Stimulated activated CD4-positive, alpha-beta T cell treated with anti-CD3 and anti-CD28 coated beads, Interleukin-15, amount 100 ng/mL, for 1 hour (primary cell): ENCODE measurements at places on chromosomes 5 and 9.

DNA sequence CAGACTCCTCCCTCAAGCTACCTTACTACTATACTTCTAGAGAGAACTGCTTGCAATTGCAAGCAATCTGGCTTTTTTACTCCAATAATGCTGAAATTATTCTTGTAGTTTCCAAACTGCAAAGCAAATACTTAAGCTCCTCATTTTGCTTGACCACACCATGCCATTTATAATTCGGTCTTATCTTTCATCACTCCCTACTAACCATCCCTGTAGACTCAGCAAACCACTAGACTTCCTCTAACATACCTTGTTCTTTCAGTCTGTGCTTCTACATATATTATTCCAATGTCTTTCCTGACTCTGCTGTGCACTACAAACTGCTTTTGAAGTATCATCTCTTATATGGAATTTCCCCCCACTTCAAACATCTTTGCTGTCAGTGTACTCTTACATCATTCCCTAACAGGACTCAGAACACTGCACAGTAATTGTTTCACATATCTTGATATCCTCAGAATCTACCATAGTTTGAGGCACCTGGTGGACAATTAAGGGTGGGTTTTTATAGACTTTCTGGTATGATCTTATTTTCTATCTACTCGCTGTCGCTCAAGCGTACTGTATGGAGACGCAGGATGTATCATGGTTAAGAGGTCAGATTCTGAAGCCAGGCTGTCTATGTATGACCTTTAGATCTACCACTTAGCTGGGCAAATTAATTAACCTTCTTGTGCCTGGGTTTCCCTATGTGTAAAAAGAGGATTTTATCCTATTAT is 2.8 kb downstream of the IL6ST start:
- no peak for DNase-seq

DNA sequence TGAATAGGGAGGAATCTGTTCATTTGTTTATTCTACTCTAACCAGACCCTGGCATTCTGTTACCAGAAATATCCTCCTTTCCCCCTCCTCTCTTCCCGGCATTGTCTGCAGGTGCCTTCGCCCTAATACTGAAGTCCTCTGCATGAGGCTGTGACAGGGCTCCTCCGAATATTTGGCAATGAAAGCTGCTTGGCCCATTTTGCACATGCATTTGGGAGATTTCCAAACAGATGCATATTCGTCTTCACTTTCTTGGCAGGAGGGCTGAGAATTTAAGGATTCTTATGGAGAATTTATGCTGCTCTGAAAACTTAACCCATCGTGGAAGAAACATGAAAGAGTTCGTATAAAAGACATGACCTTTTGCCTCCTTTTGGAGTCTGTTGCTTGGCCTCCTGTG is 484.0 kb downstream of the ZNF608 start:
- no peak for DNase-seq

DNA sequence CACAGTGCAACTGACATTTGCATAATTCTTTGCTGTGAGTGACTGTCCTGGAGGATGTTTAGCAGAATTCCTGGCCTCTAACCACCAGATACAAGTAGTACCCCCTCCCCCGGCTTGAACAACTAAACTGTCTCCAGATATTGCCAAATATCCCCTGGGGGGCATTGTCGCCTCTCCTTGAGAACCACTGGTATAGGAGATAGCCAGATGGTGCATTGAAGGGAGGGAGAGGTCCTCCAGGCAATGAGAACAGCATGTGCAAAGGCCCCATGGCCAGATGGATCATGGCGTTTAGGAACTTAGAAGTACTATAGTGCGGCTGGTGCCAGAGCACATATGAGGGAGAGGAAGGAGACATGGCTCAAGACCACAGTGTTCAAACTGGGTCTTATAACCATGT is 18.9 kb upstream of the ORM1 start:
- DNase-seq: no peak

- no peak for DNase-seq
These were observed 69.3 kb downstream of the TRIM36 start for GRCh38 chr5:115100319-115100955.

- no peak for DNase-seq
These were observed 80.5 kb downstream of the RAI14 start for GRCh38 chr5:34736445-34737115.

DNA sequence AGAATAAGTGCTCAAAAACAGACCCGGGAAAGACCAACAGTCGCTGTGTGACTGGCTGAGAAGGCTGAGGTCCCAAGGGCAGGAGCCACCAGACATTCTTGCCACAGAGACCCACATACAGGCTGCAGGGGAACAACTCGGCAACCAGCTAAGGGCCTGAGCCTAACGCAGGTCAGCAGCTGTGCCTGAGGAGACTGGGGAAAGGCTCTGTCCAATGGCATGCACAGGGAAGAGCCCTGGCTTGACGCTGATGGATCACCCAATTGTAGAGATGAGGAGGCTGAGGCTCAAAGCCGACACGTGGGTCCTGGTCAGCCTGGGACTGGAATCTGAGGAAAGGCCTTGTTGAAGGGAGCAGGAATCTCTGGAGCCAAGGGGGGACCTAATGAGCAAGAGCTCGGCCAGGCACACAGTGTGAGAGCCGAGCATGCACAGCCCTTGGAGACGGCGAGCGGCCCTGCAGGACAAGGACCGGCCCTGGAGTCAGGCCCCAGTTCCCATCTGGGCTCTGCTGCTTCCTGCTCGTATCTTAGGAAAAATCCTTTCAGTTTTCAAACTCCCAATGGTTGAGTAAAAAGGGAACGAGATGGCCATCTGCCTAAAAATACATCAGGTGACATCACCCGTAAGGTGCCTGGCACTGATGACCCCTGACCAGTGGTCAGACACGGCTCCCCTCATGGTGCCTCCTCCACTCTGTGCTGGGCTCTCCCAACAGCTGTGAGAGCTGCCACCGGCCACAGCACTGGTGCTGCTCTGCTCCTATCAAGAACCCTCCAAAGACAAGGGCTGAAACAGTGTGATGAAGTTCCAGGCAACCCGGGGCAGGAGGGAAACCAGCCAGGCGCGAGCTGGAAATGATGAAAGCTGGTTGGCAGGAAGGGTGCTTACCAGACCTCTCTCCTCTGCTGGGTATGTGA is 16.4 kb downstream of the LMAN2 start:
- no peak for DNase-seq

- no peak for DNase-seq
These were observed 450.4 kb upstream of the NMUR2 start for GRCh38 chr5:152855441-152855840.

DNA sequence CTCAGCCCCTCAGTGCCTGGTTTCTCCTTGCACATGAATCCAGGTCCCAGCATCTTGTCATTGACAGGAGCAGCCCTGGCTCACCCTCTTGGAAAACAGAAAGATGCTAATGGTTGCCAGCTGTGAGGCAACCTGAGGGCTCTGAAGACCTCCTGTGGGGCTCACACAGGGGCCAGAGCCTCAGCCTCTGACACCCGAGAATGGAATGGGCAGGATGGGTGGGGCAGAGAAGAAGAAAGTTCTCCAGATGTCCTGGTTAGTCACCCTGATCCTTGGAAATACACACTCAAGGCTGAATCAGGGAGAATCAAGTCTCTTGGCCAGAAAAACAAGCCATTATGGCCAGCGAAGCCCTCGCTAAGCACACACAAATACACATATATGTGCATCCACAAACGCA is 32.3 kb upstream of the SPATA31E1 start:
- no peak for DNase-seq

- no peak for DNase-seq
These were observed 251.0 kb downstream of the SH3GL2 start for GRCh38 chr9:17829812-17830385.

- no peak for DNase-seq
These were observed 90.9 kb upstream of the MTAP start for GRCh38 chr9:21711504-21711903.

DNA sequence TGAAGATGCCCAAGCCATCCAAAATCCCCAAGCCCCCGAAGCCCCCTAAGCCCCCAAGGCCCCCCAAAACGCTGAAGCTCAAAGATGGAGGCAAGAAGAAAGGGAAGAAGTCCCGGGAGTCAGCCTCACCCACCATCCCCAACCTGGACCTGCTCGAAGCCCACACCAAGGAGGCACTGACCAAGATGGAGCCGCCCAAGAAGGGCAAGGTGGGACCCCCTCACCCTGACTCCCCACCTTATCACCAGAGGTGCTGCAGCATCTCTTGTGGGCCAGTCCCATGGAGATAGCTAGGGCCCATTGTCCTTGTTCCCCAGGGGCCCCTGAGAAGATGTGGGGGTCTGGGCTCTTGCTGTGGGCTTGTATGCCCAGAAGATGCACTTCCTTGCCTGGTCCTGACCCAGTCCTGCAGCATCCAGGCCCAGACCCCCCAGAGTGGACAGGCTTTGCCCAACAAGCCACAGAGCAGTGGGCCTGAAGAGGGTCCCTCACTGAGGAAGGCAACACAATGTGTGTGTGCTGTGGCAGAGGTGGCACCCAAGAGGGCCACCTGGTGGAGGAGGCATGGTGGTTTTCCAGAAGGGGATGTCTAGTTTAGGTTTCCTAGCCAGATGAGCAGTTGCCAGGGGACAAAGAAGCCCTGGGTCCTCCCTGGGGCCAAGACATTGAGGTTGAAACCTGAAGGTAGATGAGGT is 84.1 kb downstream of the PHF2 start:
- no peak for DNase-seq

GRCh38 chr5:141874262-141874964 is 3.8 kb downstream of the PCDH1 start:
- DNase-seq: no peak

DNA sequence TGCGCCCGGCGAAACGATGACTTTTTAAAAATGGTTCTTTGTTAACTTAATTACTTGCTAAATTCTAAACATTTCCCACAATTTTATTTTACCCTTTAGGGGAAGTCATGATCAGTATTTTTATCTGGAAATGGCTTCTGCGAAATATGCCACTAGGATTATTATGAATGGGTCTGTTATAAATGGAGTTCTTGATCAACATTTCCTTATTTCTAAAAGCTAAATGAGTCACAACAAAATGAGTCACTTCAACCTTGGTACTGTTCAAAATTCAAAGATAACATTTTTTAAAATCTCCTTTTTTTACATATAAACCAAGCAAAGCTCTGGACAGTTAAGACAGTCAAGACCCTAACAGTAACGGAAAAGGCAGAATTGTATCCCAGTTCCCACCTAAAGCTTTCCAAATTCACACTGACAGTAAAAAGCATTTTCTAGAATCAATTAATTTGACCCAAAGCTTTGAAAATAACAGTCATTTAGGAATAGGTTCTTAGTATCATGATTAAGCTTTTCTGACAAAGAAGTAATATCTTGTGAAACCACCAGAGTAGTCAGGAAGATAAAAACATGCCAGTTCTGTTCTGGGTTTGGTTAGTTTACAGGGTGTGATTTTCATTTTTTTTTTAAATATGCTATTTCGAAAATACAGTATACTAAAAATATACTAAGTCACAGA is 81.7 kb downstream of the LHFPL2 start:
- no peak for DNase-seq

GRCh38 chr5:40224421-40224820 is 455.3 kb upstream of the PTGER4 start:
- DNase-seq: no peak

DNA sequence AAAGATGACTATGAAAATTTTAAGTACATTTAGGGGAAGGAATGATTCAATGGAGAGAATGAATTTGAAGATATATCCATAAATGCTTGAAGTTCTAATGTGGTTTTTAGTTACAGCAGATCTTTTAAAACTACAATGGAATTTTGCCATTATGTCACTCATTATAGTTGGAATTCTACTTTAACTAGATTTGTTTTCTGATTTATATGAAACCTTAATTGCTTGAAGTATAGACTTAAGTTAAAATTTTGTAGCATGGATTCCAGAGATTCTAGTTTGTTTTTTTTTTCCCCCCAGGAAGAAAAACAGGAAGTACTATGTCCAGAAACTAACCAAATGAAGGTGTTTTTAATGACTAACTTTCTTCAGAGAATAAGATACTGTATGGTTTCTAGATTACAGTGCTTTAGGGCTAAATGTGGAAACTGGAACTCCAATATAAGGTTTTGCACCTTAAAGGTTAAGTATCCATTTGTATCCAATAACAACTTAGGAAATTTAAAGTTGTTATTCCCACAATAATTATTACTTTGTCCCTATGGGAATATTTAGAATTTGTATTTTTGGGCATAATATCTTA is 70.3 kb downstream of the ZSWIM6 start:
- DNase-seq: no peak

DNA sequence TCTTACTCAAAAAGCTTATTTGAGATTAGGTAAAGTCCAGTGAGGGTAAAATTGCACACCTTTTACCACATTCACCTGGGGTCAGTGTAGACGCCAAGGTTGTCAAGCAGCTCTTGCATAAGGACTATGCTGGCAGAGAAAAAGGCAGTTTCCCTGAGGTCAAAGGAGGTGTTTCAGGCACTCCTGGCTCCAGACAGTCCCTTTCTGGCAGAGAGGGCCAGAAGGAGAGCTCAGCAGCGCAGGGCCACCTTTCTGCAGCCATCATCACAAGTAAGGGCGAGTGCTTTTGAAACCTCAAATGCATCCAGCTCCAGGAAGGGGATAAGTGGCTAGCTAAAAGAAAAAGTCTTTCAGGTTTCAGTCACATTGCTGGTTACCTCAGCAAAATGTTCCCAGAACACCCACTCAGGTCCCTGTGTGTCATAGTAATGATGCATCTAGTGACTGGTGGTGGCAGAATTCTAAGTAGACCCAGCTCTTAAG is 16.7 kb upstream of the IL13 start:
- no peak for DNase-seq

DNA sequence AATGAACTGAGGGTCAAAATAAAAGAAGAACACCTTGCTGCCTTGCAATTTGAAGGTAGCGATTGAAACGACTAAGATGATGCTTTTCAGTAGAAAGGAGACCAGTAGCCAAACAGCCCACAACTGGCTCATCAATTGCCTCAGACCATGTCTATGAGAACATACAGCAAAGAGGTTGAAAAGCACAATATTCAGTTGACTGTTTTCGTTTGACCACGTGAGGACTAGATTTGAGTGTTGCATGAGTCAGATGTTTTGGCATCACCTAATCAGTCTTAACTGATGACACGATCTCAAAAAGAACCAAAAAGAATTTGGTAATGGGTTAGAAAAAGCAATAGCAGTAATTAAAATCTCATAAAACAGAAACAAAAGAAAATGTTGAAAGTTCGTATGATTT is 82.7 kb upstream of the IL7R start:
- DNase-seq: no peak

DNA sequence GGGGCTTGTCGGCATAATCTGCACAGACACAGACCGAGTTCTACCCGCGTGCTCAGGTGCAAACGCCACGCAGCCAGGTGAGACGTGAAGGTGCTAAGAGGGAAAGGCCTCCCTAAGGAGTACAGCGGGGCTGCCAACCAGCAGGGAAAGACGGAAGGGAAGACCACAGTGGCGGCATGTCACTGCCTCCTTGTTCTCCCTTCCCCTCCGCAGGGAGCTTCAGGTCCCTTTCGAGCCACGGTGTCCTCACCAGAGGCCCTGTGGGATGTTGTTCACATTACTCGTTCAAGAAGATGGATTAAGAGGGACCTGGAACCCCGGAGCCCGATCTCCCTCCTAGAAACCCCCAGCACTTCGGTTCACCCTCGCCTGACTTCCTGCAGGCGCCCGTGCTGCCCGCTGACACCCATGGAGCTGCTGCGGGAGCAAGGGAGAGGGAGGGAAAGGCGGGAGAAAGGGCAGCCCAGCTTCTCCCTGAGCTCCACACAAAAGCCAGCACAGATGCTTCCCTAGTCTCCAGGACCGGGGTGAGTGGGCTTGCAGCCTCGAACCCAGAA is 686 bp downstream of the BRD9 start:
- no peak for DNase-seq
